Breast epithelium (tissue), 4 donors: ENCODE measurements at places on chromosomes 2 and 18. TPM values are rescaled to one million over a fixed set of nuclear protein-coding genes. Genes with fewer than 3 reads are reported as not detected.
A peak's percentile ranks its signal among the peaks of the same experiment; 100 is the strongest.

- H3K27ac ChIP-seq, result peak overlapping the region; percentile 39
- no peaks in the 10 kb centered on the region for H3K36me3 ChIP-seq
- no peaks in the 10 kb centered on the region for H3K27me3 ChIP-seq
- DNase-seq, result no peak
- no peak overlapping the region for H3K4me3 ChIP-seq
- H3K4me1 ChIP-seq, result no peaks in the 10 kb centered on the region
Observed at GRCh38 chr2:196274387-196274809, 103.0 kb upstream of the STK17B start.

GRCh38 chr2:237293978-237294377, 120.0 kb downstream of the COL6A3 start:
- no peak overlapping the region for H3K4me3 ChIP-seq
- no peak for DNase-seq
- H3K4me1 ChIP-seq, result no peaks in the 10 kb centered on the region
- H3K27ac ChIP-seq, result no peak overlapping the region

DNA sequence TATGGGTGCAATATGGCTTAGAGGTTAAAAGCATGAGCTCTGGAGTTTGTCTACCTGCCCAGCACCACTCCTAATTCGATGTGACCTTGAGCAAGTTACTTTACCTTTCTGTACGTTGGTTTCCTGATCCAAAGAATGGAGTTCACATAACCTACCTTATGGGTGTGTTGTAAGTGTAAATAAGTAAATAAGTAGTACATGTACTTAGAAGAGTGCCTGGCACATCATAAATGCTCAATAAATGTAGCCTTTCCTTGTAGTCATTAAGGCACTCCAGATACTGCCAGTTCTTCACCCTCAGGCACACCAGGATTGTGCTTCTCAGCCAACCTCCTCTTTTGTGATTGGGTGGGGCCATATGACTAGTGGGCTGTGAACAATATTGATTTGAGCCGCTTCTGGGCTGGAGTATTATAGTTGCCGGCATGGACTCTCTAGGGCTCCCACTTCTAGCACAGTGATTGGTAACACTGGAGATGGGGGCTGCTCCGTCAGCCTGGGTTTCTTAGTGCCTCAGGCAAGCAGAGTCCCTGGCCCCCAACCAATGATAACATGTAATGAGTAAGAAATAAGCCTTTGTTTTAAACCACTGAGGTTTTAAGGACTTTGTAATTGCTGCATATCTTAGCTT, 101.7 kb upstream of the NOSTRIN start:
- H3K36me3 ChIP-seq, result no peaks in the 10 kb centered on the region
- H3K4me3 ChIP-seq, result no peak overlapping the region
- no peaks in the 10 kb centered on the region for H3K4me1 ChIP-seq
- H3K27ac ChIP-seq, result no peak overlapping the region
- no peak for DNase-seq
- no peaks in the 10 kb centered on the region for H3K27me3 ChIP-seq

DNA sequence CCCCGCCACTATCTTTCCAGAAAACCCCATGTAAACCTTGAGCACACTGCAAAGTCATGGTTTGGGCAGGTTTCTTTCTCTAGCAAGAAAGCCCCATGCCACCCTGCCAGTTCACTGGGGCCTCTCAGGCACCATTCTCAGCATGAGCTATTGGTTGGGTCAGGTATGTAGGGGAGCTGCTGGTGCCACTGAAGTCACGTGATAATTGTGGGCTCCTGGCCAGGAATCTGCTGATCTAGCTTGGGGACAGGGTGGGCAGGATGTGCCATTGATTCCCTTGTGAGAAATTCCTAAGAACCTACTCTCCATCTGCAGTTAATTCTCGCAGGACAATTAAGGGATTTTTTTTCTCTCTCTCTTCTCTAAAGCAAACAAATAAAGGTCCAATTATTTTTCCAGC, 26.5 kb upstream of the HNMT start:
- no peaks in the 10 kb centered on the region for H3K27me3 ChIP-seq
- H3K4me1 ChIP-seq, result no peaks in the 10 kb centered on the region
- H3K27ac ChIP-seq, result no peak overlapping the region
- no peak for DNase-seq
- H3K4me3 ChIP-seq, result no peak overlapping the region

ASB18 gene
- not detected for total RNA-seq

- DNase-seq, result peak; percentile 26
- no peaks in the 10 kb centered on the region for H3K36me3 ChIP-seq
- H3K4me3 ChIP-seq, result no peak overlapping the region
- H3K4me1 ChIP-seq, result no peaks in the 10 kb centered on the region
Observed at GRCh38 chr2:208033701-208034502, 8.6 kb upstream of the PLEKHM3 start.

- no peak for DNase-seq
- H3K27me3 ChIP-seq, result no peaks in the 10 kb centered on the region
- no peaks in the 10 kb centered on the region for H3K4me1 ChIP-seq
- no peak overlapping the region for H3K27ac ChIP-seq
- no peaks in the 10 kb centered on the region for H3K36me3 ChIP-seq
- no peak overlapping the region for H3K4me3 ChIP-seq
Observed at GRCh38 chr18:28439870-28440269, 262.9 kb upstream of the CDH2 start.

GRCh38 chr2:95041060-95041823, 15.7 kb downstream of the MAL start:
- H3K27ac ChIP-seq, result no peak overlapping the region
- H3K4me3 ChIP-seq, result no peak overlapping the region
- no peaks in the 10 kb centered on the region for H3K36me3 ChIP-seq
- H3K4me1 ChIP-seq, result no peaks in the 10 kb centered on the region
- DNase-seq, result no peak
- H3K27me3 ChIP-seq, result no peaks in the 10 kb centered on the region

CYRIA gene
- 12.5 TPM for total RNA-seq

DNA sequence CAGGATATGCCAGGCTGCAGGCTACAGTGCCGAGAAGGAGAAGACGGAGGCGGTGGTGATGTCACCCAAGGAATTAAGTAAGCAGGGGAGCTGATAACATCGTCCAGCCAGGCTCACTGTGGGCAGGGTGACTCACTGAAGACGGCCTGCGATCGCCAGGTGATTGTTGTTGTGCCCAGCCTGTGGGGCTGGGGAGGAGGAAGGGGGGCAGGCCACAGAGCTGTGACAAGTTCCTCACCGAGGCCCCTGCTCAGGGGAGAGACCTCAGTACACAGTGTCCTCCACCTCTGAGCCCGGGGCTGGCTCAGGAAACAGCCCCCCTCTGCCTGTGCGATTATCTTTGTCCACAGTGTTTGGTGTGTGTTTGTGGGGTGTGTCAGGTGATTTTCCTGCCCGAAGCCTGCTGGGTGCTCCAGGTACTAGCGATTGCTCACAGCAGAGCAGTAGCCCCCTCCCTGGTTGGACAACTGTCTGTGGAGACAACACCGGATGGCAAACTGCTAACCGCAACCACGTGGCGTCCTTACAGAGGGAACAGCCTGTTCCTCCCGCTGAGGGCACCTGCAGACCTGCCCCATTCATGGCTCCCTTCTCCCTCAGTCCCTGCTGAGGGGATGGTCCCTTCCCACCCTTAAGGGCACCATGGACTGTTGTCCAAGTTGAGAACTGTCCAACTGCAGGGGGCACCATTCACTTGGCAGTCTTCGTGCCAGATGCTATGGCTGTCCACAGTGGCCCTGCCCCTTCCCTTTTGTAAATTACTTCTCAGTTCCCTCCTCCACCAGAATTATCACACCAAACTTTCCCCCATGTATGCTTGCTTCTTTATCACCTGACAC, 95.1 kb downstream of the ZFP36L2 start:
- DNase-seq, result peak; percentile 88
- H3K4me3 ChIP-seq, result no peak overlapping the region
- no peaks in the 10 kb centered on the region for H3K36me3 ChIP-seq
- H3K27ac ChIP-seq, result peak overlapping the region; percentile 89
- H3K4me1 ChIP-seq, result peaks cover 25% of the 10 kb centered on the region

GRCh38 chr18:10490401-10491165, 35.2 kb upstream of the NAPG start:
- H3K27ac ChIP-seq, result no peak overlapping the region
- H3K36me3 ChIP-seq, result no peaks in the 10 kb centered on the region
- H3K4me1 ChIP-seq, result no peaks in the 10 kb centered on the region
- no peaks in the 10 kb centered on the region for H3K27me3 ChIP-seq
- DNase-seq, result no peak
- H3K4me3 ChIP-seq, result no peak overlapping the region

GLS gene
- 133 TPM for total RNA-seq

GRCh38 chr2:67712484-67712883, 315.4 kb downstream of the ETAA1 start:
- no peak overlapping the region for H3K27ac ChIP-seq
- H3K4me1 ChIP-seq, result no peaks in the 10 kb centered on the region
- H3K4me3 ChIP-seq, result no peak overlapping the region
- no peak for DNase-seq
- no peaks in the 10 kb centered on the region for H3K36me3 ChIP-seq

DNA sequence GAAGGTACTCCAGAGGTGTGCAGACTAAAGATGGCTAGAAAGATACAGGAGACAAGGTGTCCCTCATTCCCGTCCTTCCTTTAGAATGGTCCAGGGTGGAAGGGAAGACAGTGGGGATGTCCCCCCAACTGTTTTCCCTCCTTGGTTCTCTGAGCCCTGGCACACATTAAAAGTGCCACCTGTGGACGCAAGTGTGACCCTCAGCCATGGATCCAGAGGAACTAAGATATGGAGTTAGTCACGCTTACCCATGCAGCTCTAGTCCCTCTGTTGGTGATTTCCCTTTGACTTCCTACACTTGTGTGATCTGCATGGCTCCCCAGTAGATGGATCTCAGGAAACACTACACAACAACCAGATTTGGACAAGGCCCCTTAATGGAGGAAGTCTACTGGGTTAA, 113.1 kb upstream of the SRD5A2 start:
- no peaks in the 10 kb centered on the region for H3K4me1 ChIP-seq
- H3K27me3 ChIP-seq, result no peaks in the 10 kb centered on the region
- no peak for DNase-seq
- H3K27ac ChIP-seq, result no peak overlapping the region

DNA sequence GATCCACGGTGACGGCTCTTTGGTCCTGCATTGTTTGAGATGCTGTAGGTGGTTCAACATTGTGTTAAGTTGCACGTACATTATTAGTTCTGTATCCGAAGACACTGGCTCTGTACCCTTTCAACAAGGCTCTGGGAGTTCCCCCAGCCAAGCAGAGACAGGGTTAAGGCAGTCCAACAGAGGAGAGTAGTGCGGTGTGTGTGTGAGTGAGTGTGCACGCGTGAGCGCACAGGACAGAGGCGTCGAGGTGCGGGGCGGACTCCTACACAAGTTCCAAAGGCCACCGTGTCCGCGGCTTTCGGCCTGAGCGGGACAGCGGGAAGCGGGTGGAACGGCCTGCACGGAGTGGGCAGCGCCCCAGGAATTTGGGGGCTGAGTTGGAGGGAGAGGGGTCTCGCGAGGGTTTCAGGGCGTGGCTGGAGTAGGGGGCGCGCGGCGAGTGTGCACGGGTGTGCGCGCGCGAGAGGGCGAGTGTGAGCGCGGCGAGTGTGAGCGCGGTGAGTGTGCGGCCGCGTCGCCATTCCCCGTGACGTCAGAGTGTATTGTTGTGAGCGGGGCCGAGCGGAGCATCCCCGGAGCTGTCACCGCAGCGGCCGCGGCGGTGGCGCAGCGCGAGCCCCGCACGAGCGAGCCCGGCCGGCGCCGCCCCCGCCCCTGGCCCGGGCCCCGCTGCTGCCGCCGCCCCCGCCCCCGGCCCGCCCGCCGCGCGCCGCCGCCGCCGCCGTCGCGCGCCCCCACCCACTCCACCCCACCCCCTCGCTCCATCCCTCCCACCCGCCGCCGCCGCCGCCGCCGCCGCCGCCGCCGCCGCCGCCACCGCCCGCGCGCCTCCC, at the start of gene ASXL3:
ASXL3 (plus strand) TSS at position 535 of the 833 bp plus-strand sequence. CDS start 413 bp downstream, outside the sequence.
- no peaks in the 10 kb centered on the region for H3K4me1 ChIP-seq
- H3K27ac ChIP-seq, result peak within 1 kb of the TSS; percentile 93
- no peaks in the 10 kb centered on the region for H3K36me3 ChIP-seq
- DNase-seq, result no peak
- peaks cover 16% of the 10 kb centered on the region for H3K27me3 ChIP-seq

- H3K27ac ChIP-seq, result no peak overlapping the region
- H3K4me3 ChIP-seq, result no peak overlapping the region
- H3K4me1 ChIP-seq, result no peaks in the 10 kb centered on the region
- no peak for DNase-seq
Observed at GRCh38 chr18:32975163-32975436, 202.3 kb upstream of the KLHL14 start.

WDSUB1 gene
- 14.3 TPM for total RNA-seq

SULT6B1 gene
- not detected for total RNA-seq

PSMA8 gene
- total RNA-seq, result not detected

GRCh38 chr2:64923385-64923710, 65.9 kb upstream of the SLC1A4 start:
- no peaks in the 10 kb centered on the region for H3K27me3 ChIP-seq
- H3K27ac ChIP-seq, result no peak overlapping the region
- H3K4me1 ChIP-seq, result no peaks in the 10 kb centered on the region
- H3K4me3 ChIP-seq, result no peak overlapping the region

GRCh38 chr2:257429-257828, 6.4 kb downstream of the SH3YL1 start:
- H3K27ac ChIP-seq, result no peak overlapping the region
- no peaks in the 10 kb centered on the region for H3K36me3 ChIP-seq
- no peak for DNase-seq
- no peaks in the 10 kb centered on the region for H3K4me1 ChIP-seq

- H3K4me3 ChIP-seq, result no peak overlapping the region
- no peak overlapping the region for H3K27ac ChIP-seq
- H3K27me3 ChIP-seq, result no peaks in the 10 kb centered on the region
- DNase-seq, result no peak
Observed at GRCh38 chr18:56000041-56000440, 412.0 kb upstream of the TCF4 start.

- no peaks in the 10 kb centered on the region for H3K36me3 ChIP-seq
- DNase-seq, result no peak
- no peak overlapping the region for H3K27ac ChIP-seq
- no peaks in the 10 kb centered on the region for H3K27me3 ChIP-seq
- H3K4me1 ChIP-seq, result no peaks in the 10 kb centered on the region
Observed at GRCh38 chr2:181675254-181675653, 5.1 kb downstream of the NEUROD1 start.

PLGLB2 gene
- total RNA-seq, result 2.7 TPM

- no peaks in the 10 kb centered on the region for H3K27me3 ChIP-seq
- H3K4me1 ChIP-seq, result no peaks in the 10 kb centered on the region
- no peak overlapping the region for H3K27ac ChIP-seq
- H3K36me3 ChIP-seq, result no peaks in the 10 kb centered on the region
Observed at GRCh38 chr2:11774600-11774999, 28.2 kb downstream of the LPIN1 start.

- no peak for DNase-seq
- no peak overlapping the region for H3K27ac ChIP-seq
- no peaks in the 10 kb centered on the region for H3K4me1 ChIP-seq
- H3K27me3 ChIP-seq, result no peaks in the 10 kb centered on the region
Observed at GRCh38 chr18:65487569-65487968, 263.2 kb upstream of the CDH7 start.

CAPN13 gene
- not detected for total RNA-seq

DNA sequence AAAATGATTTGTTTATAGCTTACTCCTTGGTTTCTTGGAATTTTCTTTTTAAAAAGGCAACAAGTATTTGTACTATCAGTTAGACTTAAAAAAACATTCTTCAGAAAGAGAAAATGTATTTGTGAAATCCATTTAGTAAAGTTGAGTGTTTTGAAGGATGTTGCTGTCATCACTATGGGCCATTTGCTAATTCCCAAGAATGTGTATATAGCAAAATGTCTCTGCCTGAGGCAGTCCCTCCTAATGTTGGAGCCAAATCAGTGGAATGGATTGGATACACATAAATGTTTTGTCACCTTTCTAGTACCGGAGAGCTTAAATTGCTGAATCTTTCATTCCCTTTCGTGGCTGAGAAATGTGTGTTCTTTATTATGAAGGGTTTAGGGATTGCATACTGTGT, 890.2 kb upstream of the ZEB2 start:
- H3K4me1 ChIP-seq, result no peaks in the 10 kb centered on the region
- H3K36me3 ChIP-seq, result no peaks in the 10 kb centered on the region
- no peaks in the 10 kb centered on the region for H3K27me3 ChIP-seq
- no peak overlapping the region for H3K4me3 ChIP-seq
